ENCODE measurements at places on chromosomes 12 and 14.

GRCh38 chr14:101251812-101252442 lies 309.4 kb upstream of the DIO3 start:
- DNase-seq = no peak

DNA sequence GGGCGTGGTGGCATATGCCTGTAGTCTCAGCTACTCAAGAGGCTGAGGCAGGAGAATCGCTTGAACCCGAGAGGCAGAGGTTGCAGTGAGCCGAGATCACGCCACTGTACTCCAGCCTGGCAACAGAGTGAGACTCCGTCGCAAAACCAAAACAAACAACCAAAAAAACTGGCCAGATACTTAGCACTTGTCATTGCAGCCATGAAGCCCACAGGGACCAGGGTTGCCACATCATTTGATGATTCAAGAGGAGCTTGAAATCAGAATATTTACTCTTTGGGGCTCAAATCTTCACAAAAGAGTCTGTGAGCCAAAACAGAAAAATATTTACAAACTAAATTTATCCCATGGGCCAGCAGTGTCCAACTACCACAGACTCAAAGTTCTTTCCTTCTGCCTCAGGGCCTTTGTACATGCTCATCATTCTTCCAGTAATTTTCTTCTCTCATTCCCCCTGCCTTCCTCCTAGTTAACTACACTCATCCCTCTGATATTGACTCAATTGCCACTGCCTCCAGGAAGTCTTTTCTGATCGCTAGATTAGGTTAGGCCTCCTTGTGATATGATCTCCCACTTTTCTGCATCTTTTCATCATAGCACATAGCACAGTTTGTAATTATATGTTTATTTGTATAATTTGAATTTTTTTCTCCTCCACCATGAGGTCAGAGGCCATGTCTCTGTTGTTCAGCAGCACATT lies 130.8 kb upstream of the PLEKHG7 start:
- no peak for DNase-seq

DNA sequence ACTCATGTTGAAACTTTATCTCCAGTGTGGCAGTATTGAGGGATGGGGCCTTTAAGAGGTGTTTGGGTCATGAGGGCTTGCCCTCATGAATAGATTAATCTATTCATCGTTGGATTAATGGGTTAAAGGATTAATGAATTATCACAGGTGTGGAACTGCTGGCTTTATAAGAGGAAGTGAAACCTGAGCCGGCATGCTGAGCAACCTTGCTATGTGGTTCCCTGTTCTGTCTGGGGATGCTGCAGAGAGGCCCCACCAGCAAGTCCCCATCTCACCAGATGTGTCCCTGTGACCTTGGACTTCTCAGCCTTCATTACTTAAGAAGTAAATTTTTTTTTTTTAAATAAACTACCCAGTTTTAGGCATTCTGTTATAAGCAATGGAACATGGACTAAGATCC lies 109.6 kb downstream of the DYRK2 start:
- DNase-seq = no peak

- no peak for DNase-seq
Observed at GRCh38 chr14:98622208-98623051, 649.6 kb downstream of the BCL11B start.

GRCh38 chr12:46490635-46491034 lies 118.1 kb upstream of the SLC38A2 start:
- DNase-seq = no peak

DNA sequence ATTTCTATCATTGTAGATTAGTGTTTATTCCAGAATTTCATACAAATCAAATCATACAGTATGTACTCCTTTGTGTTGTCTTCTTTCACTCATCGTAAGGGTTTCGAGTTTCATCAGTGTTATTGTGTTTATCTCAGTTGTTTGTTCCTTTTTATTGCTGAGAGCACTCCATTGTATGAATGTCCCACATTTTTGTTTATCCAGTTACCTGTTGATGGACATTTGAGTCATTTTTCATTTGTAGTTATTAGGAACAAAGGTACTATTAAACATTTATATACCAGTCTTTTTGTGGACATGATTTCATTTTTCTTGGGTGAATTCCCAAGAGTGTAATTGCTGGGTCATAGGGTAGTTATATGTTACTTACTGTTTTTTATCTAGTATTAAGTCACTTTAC lies 70.0 kb downstream of the BICD1 start:
- DNase-seq = no peak

DNA sequence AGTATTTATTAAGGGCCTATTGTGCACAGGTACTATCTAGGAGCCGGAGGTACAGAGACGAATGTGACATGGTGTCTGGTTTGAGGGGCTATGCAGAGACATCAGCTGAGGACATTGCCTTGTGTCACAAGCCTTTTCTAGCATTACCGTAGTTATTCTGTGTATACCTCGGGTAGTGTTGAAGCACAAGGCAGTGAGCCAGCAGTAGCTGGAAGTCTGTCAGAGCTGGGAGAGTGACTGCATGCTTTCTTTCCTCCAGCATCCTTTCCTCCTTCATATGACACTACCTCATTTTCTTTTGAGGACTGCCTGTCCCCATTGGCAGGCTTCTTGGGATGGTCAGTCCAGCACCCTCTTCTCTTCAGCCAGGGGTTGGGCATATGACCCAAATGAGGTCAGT lies 77.0 kb downstream of the POLR3B start:
- DNase-seq = no peak

DNA sequence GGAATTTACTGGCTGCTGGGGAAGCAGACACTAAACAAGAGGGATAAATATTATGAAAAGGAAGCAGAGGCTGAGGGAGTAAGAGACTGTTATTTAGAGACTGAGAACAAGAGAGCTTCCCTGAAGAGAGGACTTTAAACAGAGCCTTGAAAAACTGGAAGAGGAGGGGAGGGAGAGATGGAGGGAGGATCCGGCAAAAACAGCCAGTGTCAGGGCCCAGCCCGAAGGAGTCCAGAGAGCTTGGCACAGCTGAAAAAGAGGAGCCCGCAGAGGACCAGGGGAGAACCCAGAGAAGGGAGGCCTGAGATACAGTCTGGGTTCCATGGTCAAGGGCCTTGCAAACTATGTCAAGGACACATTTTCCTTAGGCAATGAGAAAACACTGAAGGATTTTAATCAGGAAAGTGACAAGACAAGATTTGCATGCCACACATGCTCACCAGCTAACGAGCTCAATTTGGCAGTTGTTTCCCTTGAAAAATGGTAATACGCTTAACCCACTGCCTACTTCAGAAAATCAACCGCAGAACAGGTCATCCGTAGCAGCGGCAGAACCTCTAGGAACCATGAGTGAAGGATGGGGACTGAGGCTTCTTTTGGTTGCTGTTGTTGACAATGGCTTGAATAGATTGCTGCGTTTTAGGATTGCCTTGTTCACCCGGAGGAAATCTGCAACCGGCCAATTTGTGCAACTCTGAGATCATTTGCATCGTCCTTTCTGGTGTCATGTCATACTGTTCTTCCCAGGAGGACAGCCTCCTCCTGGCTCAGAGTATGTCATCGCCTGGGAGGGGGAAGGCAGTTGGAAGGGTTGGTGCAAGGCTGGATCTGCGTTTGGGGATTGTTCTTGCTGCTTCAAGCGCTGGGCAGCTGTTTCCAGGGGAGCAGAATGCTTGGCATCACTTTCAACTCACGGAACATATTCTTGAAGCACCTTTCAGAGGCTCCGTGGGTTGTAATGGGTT lies 108.2 kb downstream of the PRMT8 start:
- DNase-seq = no peak

- no peak for DNase-seq
Observed at GRCh38 chr14:19878029-19878642, 3.2 kb downstream of the OR4K2 start.

- DNase-seq = no peak
Observed at GRCh38 chr14:44112774-44113460, 394.2 kb downstream of the FSCB start.

GRCh38 chr12:76032043-76032981 lies 736 bp upstream of the PHLDA1 start:
- DNase-seq = peak; percentile 31

DNA sequence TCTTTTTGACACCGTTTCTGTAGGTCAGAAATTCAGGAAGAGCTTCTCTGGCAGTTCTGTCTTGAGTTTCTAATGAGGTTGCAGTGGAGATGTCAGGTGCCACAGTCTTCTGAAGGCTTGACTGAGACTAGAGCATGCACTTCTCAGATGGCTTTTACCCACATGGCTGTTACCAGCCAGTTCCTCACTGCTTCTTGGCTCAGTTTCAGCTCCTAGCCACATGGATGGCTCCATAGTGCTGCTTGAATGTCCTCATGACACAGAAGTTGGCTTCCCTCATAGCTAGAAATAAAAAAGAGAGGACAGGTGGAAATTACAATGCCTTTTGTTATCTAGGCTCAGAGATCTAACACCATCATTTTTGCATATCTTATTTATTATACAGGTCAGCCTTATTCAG lies 38.1 kb upstream of the SLC2A13 start:
- no peak for DNase-seq

GRCh38 chr14:87960013-87960787 lies 32.8 kb downstream of the GALC start:
- no peak for DNase-seq

GRCh38 chr12:75892731-75893408 lies 138.7 kb downstream of the PHLDA1 start:
- no peak for DNase-seq

DNA sequence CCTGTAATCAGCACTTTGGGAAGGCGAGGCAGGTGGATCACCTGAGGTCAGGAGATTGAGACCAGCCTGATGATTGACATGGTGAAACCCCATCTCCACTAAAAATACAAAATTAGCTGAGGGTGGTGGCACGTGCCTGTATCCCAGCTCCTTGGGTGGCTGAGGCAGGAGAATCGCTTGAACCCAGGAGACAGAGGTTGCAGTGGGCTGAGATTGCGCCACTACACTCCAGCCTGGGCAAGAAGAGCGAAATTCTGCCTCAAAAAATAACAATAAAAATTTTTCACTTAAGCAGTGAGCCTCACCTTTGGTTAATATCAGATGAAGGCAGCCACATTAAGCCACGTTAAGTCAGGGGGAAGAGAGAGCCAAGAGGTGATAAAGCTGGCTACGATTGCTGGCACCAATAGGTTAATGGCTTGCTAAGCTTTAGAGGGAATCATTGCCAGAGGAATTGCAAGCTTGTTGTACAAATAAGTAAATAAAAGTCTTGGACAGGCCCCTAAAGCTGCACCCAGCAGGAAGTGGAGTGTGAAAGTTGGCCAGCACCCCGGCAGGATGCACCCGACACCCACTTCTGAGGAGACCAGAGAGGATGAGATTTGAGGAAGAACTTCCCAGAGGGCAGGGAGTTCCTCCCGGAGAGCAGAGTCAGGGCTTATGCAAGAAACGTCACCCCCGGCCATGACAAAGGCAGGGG lies 41.3 kb upstream of the TESC start:
- peak; percentile 26 for DNase-seq

GRCh38 chr14:75425446-75425845 lies 2.4 kb upstream of the JDP2 start:
- DNase-seq = no peak

- no peak for DNase-seq
Observed at GRCh38 chr12:122141911-122142725, 31.9 kb downstream of the IL31 start.
